Neuronal stem cell (in vitro differentiated cells): ENCODE measurements at places on chromosomes 3 and 15.

DNA sequence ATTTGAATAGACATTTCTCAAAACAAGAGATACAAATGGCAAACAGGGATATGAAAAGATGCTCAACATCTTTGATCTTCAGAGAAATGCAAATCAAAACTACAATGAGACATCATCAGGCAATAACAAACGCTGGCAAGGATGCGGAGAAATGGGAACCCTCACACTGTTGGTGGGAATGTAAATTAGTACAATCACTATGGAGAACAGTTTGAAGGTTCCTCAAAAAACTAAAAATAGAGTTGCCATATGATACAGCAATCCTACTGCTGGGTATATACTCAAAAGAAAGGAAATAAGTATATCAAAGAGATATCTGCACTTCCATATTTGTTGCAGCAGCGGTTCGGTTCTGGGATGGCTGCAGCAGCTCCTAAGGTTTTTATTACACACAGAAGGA is 16.8 kb upstream of the LARS2 start:
- no peak for DNase-seq

GRCh38 chr3:64645243-64645642 is 42.6 kb downstream of the ADAMTS9 start:
- no peak for DNase-seq

GRCh38 chr3:184696697-184697096 is 15.2 kb downstream of the MAGEF1 start:
- no peak for DNase-seq

DNA sequence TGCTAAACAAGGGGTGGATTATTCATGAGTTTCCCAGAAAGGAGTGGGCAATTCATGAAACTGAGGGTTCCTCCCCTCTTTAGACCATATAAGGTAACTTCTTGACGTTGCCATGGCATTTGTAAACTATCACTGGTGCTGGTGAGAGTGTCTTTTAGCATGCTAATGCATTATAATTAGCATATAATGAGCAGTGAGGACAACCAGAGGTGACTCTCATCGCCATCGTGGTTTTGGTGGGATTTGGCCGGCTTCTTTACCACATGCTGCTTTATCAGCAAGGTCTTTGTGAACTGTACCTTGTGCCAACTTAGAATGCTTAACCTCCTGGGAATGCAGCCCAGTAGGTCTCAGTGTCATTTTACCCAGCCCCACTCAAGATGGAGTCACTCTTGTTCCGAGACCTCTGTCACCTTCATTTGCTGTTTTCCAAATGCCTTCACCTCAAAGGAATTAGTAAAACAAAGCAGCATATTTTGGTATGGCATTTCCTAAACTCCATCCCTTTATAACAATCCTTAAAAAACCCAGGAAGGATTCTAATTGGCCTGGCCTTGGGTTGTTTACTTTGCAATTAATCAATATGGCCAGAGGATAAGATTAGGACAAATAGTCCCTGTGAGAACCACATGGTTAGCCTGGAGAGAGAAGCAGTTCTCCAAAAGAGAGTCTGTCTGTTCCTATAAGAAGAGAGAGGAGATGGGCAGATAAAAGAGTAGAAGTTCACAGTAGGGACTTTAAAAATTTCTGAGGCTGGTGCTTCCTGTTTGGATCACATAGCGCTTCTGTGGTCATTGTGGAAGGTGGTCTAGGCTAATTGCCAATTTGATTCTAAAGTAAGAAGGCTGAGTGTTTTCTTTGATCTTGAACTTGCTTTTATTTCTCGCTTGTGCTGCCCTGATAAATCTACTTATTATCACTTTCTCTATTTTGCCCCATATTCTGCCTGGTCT is 155.2 kb upstream of the EOMES start:
- DNase-seq = no peak

- DNase-seq = peak; percentile 51
Observed at GRCh38 chr3:34683851-34684250, 885.4 kb downstream of the PDCD6IP start.

DNA sequence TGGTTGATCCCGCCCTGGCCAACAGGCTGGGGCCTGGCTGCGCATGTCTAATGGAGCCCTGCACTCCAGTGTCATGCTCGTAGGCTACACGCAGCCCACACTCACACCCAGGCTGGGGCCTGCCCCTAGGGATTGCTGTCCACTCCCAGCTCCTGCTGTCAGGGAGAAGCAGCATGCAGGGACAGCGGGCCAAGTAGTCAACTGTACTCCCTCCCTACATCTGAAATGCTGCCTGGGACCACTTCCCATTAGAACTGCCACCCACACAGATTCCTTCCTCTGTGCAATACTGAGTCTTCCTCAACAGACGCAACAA is 16.1 kb downstream of the ALS2CL start:
- DNase-seq = no peak

GRCh38 chr15:53038655-53038941 is 248.5 kb upstream of the ONECUT1 start:
- DNase-seq = no peak

GRCh38 chr3:150613709-150614480 is 10.8 kb downstream of the SELENOT start:
- no peak for DNase-seq

DNA sequence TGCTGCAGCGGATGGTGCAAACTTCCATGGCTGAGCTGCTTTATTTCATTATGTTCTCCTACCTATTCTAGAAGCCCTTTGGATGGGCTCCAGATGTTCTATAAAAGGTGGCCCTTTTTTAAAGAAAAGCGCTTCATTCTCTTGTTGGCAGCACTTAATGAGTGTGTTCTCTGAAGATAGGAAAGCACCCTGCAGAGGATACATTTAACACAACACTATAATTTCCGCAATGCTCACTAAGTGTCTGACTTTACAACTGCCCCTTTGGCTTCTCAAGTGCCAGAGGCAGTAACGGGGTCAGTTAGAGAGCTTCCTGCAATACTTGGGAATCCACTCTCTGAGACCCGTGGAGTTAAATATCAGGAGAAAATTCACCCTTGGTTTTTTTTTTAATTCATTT is 88.1 kb downstream of the MDFIC2 start:
- no peak for DNase-seq

DNA sequence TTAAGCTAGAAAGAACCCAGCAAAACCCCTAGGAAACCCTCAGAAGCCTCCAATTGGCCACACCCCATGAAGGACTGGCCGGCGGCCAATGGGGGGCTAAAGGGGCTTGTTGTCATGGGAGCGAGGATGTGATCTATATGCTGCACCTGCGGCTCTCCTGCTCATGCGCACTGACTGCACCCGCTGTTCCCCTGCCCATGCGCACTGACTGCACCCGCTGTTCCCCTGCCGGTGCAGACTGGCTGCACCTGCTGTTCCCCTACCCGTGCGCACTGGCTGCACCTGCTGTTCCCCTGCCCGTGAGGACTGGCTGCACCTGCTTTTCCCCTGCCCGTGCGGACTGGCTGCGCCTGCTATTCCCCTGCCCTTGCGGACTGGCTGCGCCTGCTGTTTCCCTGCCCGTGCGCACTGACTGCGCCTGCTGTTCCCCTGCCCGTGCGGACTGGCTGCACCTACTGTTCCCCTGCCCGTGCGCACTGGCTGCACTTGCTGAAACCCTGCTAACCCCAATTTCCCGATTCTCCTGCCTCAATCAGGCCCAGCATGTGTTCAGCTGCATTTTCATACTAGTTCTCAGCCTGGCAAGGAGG is 16.8 kb upstream of the MCCC1 start:
- DNase-seq = peak; percentile 83

- no peak for DNase-seq
Observed at GRCh38 chr15:78257681-78258080, 6.7 kb upstream of the DNAJA4 start.

GRCh38 chr3:143831208-143831607 is 17.1 kb downstream of the SLC9A9 start:
- no peak for DNase-seq

- DNase-seq = no peak
Observed at GRCh38 chr15:95247071-95247984, 1016.0 kb downstream of the MCTP2 start.

DNA sequence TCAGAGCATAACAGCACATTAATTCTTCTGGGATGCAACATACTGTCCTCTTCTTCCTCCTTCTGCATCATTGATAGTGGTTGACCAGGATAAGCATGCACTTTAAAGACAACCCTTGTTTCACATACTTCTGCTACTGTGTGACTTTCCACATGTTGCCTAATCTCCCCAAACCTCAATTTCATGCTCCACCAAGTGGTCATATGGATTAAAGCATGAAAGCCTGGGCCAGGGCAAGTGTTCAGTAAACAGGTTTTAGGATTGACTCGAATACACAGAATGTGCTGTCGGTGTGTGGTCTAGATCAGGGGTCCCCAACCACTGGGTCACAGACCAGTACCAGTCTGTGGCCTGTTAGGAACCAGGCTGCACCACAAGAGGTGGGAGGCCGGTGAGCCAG is 22.5 kb upstream of the BFSP2 start:
- DNase-seq = no peak

- no peak for DNase-seq
Observed at GRCh38 chr3:168085491-168086119, 10.1 kb downstream of the GOLIM4 start.
